ENCODE measurements at places on chromosomes 13 and 19. TPM values are rescaled to one million over a fixed set of nuclear protein-coding genes. Genes with fewer than 3 reads are reported as not detected.

RASIP1 gene
- 5.2 TPM for total RNA-seq

DNA sequence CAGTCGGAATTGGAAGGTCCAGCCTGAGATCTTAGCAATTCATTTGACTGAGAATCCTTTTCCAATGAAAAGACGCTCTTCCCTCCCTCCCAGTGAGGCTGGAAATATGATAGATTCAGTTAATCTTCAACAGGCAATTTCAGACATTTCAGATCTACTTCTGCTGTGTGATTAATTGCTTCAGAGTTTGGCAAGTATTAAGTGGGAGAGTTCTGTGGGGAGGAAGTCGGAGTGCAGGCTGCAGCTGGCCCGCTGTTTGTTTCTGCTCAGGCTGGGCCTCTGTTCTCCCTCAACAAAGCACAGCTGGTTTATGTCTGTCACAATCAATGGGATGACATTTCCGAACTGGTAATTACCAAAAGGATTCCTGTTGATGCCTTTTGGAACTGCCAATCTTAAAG, 178.2 kb downstream of the NDFIP2 start:
- DNase-seq, result no peak
- peak overlapping the region; percentile 69 for H3K27ac ChIP-seq
- H3K36me3 ChIP-seq, result no peaks in the 10 kb centered on the region
- no peak overlapping the region for H3K4me3 ChIP-seq

DNA sequence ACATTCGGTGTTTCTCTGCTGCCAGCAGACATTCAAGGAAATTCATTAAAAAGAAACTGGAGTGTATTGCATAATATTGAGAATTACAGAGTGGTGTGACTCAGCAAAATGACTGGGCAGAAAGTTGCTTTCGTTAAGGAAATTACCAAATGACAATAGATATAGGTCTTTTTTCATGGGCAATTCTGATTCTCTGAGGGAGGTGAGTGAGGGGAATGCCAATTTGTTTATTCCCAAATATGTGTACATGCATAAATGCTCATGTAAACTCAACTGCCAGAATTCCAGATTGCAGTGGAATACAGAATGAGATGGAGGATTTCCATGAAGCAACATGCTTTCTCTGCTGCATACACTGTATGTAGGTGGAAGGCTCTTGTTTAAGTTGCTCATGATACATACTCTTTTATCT, 1730.1 kb downstream of the SLITRK5 start:
- no peak for DNase-seq
- H3K27me3 ChIP-seq, result no peaks in the 10 kb centered on the region
- H3K4me1 ChIP-seq, result peaks cover 22% of the 10 kb centered on the region
- H3K36me3 ChIP-seq, result no peaks in the 10 kb centered on the region
- H3K27ac ChIP-seq, result peak overlapping the region; percentile 32
- H3K4me3 ChIP-seq, result no peak overlapping the region

P2RY11 gene
- total RNA-seq, result 21.2 TPM

DNA sequence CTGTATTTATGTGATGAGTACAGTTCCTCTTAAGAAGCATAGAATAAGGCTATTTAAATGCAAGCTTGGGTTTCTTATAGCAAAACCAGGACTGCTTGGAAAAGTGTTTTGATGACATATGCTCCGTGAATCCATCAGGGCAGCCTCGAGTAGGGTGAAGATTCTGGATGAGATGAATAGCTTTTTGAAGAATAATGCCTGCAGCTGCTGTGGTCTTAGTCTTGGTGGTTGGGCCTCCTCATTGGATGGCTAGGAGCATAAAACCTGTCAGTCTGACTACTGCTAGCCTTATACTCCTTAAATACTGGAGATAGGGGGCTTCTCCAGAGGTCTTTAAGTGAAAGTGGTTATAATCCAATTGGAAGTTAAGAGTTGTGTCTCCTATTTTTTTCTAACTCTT, 704.3 kb downstream of the FGF9 start:
- no peak overlapping the region for H3K27ac ChIP-seq
- no peak overlapping the region for H3K4me3 ChIP-seq
- H3K27me3 ChIP-seq, result peaks cover 10% of the 10 kb centered on the region

SELENOV gene
- 15.4 TPM for total RNA-seq

DNA sequence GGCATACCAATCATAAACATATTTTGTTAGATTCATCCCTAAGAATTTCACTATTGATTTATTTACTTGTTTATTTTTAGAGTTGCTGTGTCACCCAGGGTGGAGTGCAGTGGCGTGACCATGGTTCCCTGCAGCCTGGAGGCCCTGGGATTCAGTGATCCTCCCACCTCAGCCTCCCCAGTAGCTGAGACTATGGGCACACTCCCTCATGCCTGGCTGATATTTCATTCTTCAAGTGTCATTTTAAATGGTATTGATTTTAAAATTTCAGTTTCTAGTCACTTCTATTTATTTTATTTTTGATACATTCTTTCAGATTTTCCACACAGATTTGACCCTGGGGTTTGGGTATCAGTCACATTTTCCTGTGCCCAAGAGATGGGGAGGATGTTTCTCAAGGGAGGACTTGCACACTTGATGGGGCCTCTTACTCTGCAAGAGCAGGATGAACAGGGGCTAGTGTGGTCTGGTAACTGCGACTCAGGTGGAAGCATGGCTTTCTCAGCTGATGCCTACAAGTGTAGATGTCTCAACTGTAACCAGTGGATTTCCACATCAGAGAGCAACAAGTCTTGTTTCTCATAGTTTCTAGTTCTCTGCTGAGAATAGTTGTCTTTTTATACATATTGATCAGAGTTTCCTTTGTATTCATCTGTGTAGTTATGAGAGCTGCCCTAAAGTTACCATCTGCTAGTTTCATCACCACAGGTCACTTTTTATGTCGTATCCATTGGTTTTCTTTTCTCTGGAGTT, 40.2 kb downstream of the CCNE1 start:
- no peak overlapping the region for H3K4me3 ChIP-seq
- no peak for DNase-seq
- H3K36me3 ChIP-seq, result no peaks in the 10 kb centered on the region
- H3K27me3 ChIP-seq, result no peaks in the 10 kb centered on the region
- no peak overlapping the region for H3K27ac ChIP-seq

Data from WTC11 (cell line).